ENCODE measurements at places on chromosomes 11 and 22. TPM values are rescaled to one million over a fixed set of nuclear protein-coding genes. Genes with fewer than 3 reads are reported as not detected.

DNA sequence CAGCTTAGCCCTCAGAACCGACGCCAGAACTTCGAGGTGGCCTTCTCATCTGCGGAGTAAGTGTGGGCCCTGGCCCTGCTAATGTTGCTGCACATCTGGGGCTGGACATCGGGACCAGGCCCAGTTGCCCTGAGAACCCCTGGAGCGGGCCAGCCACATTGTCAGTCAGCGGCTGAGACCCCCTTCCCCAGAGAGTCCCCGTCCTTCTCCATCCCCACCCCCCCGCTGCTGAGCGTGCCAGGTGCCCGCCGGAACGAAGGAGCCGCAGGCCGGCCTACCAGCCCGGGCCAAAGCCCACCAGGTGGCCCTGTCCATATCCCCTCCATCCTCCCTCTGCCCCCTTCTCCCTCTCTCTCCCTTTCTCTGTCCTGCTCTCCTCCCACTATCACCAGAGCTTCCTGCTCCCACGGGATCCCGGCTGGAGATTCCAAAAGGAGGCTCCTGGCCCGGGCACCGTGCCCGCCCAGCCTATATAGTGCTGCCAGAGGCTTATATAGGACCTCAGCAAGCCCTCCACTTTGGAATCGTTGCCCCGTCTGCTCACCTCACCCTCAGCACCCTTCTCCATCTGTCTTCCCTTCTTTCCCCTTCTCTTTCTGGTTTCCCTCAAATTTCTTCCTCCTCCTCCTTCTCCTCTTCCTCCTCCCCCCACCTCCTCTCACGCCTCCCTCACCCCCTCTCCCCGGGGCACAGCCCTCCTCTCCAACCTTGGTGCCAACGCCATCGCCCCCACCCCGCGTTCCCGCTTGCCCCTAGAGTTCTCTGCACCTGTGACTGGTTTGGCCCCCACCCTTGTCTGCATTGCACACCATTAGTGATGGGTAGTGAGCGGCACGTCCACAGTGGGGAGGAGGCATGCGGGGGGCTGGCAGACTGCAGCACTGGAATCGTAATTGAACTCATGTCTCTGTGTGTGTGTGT, 7.3 kb downstream of the SELENOM start:
- no peak overlapping the region for H3K27ac ChIP-seq
- DNase-seq = no peak
- H3K4me1 ChIP-seq = no peaks in the 10 kb centered on the region
- H3K36me3 ChIP-seq = no peaks in the 10 kb centered on the region
- H3K4me3 ChIP-seq = no peak overlapping the region

GRCh38 chr11:31927982-31928381, 116.9 kb upstream of the PAX6 start:
- no peaks in the 10 kb centered on the region for H3K36me3 ChIP-seq
- peaks cover 8% of the 10 kb centered on the region for H3K27me3 ChIP-seq
- DNase-seq = no peak
- no peaks in the 10 kb centered on the region for H3K4me1 ChIP-seq
- no peak overlapping the region for H3K27ac ChIP-seq

DNA sequence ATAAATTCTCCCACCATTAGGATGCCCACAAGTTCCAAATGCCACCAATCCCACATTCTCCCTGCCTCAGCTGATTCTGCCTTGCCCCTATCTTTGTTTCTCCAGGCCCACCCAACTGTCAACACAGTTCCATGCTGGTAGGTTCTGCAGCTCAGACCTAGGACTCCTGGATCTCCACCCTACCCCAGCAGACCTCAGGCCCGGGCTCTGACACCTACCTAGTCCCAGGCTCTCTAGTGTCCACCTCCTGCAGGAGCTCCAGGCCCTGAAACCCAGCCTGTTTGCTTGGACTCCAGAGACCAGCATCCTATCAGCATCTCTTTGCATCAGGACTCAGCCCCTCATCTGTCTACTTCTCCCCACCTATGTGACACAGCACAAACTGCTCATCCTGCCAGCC, 86.5 kb downstream of the PDE2A start:
- H3K36me3 ChIP-seq = no peaks in the 10 kb centered on the region
- peaks cover 41% of the 10 kb centered on the region for H3K4me1 ChIP-seq
- H3K27ac ChIP-seq = no peak overlapping the region
- no peak for DNase-seq
- no peak overlapping the region for H3K4me3 ChIP-seq

DNA sequence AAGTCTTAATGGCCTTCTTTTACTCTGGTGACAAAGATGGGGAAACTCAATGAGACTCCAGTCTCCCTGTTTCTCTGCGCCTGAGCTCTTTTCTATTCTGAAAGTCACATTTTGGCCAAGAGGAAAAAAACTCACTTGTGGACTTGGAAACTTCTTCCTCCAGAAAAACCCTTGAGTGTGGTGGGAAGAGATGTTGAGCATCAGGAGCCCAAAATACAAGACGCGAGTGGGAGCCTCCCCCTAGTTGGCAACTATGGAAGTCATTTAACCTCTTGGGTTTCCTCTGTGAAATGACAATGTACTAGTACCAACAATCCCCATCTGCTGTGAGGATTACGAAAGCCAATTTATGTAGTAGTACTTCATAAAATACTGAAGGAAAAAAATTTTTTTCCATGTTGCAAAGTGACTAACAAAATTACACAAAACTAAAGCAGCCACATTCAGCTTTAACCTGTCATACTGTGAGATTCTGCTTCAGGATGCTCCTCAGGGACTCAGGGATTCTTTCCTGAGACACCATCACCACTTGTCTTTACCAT, 524 bp upstream of the SLC25A17 start:
- H3K36me3 ChIP-seq = peaks cover 5% of the 10 kb centered on the region
- no peaks in the 10 kb centered on the region for H3K27me3 ChIP-seq
- DNase-seq = peak; percentile 20
- peak overlapping the region; percentile 69 for H3K27ac ChIP-seq

- no peak overlapping the region for H3K27ac ChIP-seq
- no peaks in the 10 kb centered on the region for H3K36me3 ChIP-seq
- no peaks in the 10 kb centered on the region for H3K27me3 ChIP-seq
Observed at GRCh38 chr22:17443405-17444203, 74.3 kb downstream of the CECR2 start.

DNA sequence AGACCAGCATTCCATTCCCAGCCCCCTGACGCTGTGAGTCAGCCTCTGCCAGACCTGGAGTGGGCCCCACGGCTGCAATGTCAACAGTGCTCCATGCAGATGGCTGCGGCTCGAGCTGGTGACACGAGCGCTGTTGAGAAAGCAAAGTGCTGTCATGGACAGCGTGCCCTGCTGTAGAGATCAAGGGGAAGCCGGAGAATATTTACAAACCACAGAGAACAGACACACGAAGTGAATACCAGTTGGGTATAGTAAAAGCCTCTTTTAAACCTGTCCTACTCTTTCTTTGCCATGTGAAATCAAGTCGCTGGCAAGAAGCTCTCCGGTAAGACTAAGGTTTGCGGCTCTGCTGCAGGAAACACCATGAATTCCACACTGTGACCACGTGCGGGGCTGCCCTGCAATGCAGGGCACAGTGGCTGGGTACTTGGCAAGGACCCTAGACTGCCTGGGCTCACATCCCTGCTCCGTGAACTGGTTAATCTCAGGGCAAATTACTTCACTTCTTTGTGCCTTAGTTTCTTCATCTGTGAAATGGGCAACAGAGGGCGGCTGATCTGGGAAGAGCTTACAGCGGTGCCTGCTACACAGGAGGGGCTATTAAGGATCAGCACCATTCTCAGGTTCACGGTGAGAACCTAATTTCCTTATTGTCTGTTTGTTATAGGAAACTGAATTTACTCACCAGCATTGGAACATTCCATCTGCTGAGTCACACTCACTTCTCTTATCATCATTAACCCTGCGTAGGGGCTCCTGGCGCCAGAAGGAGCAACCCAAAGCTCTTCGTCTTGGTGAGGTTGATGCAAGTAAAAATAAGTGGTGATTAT, 27.8 kb upstream of the ELFN2 start:
- H3K4me1 ChIP-seq = peaks cover 4% of the 10 kb centered on the region
- H3K27ac ChIP-seq = no peak overlapping the region
- peaks cover 7% of the 10 kb centered on the region for H3K36me3 ChIP-seq
- H3K27me3 ChIP-seq = no peaks in the 10 kb centered on the region

- H3K4me3 ChIP-seq = no peak overlapping the region
- H3K4me1 ChIP-seq = peaks cover 9% of the 10 kb centered on the region
- no peak overlapping the region for H3K27ac ChIP-seq
Observed at GRCh38 chr22:37461961-37462360, 24.2 kb downstream of the MFNG start.

Gene CD3D
- total RNA-seq = 346 TPM

Gene RCOR2
- 0.21 TPM for total RNA-seq

Gene C22orf39
- total RNA-seq = 23.3 TPM

Gene GNB1L
- total RNA-seq = 11.3 TPM

Gene TEAD1
- 1.5 TPM for total RNA-seq

Gene CRACR2B
- 1.8 TPM for total RNA-seq
